ENCODE measurements at places on chromosomes 7 and 10.

GRCh38 chr7:80783186-80783677 lies 135.6 kb downstream of the SEMA3C start:
- no peak for DNase-seq
- no peaks in the 10 kb centered on the region for H3K27me3 ChIP-seq
- H3K36me3 ChIP-seq, result no peaks in the 10 kb centered on the region
- no peaks in the 10 kb centered on the region for H3K4me1 ChIP-seq
- H3K4me3 ChIP-seq, result no peak overlapping the region

DNA sequence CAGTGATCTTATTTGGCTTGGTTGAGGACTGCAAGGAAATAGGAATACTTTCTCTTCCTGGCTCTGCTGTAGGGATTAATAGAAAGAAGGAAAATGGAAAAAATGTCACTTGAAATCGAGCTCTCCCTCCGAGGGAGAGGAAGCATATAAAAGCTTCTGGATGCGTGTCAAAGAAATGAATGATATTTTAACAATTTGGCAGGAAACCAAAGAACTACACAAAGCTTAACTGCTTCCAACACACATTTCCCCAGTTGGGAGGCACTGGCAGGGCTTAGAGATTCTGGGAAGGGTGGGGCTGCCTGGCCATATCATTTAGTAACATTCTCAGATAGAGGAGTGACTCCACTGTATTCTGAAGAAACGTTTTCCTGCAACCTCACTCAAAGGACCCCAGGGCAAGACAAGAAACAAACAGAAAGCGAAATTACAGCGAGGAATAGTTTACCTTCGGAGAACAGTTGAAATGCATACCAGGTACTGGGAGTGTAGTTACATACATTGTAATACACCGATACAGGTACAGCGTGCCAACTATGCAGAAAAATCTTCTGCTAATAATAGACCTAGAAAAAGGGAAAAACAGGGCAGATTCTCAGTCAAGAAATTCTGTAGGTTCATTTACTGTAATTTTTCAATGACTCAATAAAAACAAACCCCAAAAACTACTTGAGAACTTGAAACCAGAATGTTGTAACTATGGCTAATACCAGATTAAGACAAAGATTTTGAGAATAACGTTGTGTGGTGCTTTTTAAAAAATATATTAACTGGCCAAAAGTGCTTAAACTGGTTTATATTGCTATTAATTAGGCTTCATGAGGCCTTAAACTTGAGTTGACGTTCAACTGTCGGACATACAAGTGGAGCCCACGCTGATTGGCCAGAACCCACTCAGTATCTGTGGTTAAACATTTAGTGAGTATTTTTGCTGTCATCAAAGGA lies 75.7 kb upstream of the ASAH2 start:
- H3K27me3 ChIP-seq, result no peaks in the 10 kb centered on the region
- peaks cover 2% of the 10 kb centered on the region for H3K36me3 ChIP-seq
- no peak overlapping the region for H3K27ac ChIP-seq
- no peak overlapping the region for H3K4me3 ChIP-seq
- no peaks in the 10 kb centered on the region for H3K4me1 ChIP-seq
- no peak for DNase-seq

GRCh38 chr10:74032900-74033655 lies 35.2 kb downstream of the VCL start:
- H3K36me3 ChIP-seq, result peaks cover 2% of the 10 kb centered on the region
- H3K4me3 ChIP-seq, result no peak overlapping the region
- no peaks in the 10 kb centered on the region for H3K27me3 ChIP-seq

DNA sequence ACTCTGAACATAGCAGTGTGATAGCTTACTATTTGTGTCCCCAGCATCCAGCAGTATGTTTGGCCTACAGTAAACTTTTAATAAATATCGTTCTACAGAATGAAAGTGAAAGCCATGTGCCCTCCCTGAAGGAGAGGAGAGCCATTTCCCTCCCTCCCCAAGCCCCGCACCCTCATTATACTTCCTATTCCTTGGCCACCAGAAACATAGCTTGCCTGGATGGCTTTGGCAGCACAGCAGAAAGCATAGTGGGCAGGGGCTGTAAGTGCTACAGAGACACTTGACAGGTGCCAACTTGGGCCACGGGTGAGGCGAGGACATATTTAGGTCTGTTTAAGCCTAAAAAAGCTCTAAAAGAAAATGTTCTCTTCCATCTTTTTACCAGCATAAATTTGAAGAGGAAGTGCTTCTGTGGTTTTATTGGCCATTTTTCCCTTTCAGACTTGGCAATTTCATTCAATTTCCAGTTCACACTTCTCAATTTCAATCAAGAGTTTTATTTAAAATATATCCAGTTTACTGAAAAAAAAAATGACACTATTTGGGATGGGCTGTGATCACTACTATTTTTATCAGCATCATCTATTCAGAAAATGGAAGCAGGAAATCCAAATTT lies 12.7 kb downstream of the HHEX start:
- H3K27me3 ChIP-seq, result peaks cover 32% of the 10 kb centered on the region
- H3K27ac ChIP-seq, result no peak overlapping the region
- H3K4me1 ChIP-seq, result peaks cover 24% of the 10 kb centered on the region
- no peak for DNase-seq
- H3K36me3 ChIP-seq, result no peaks in the 10 kb centered on the region

- no peaks in the 10 kb centered on the region for H3K27me3 ChIP-seq
- no peak overlapping the region for H3K4me3 ChIP-seq
- DNase-seq, result no peak
- H3K36me3 ChIP-seq, result no peaks in the 10 kb centered on the region
- peaks cover 12% of the 10 kb centered on the region for H3K4me1 ChIP-seq
These were observed 133.1 kb upstream of the CHST15 start for GRCh38 chr10:124226271-124227054.

GRCh38 chr7:149369497-149369896 lies 91.4 kb downstream of the ZNF777 start:
- no peaks in the 10 kb centered on the region for H3K27me3 ChIP-seq
- no peak overlapping the region for H3K4me3 ChIP-seq
- no peaks in the 10 kb centered on the region for H3K4me1 ChIP-seq
- no peaks in the 10 kb centered on the region for H3K36me3 ChIP-seq

DNA sequence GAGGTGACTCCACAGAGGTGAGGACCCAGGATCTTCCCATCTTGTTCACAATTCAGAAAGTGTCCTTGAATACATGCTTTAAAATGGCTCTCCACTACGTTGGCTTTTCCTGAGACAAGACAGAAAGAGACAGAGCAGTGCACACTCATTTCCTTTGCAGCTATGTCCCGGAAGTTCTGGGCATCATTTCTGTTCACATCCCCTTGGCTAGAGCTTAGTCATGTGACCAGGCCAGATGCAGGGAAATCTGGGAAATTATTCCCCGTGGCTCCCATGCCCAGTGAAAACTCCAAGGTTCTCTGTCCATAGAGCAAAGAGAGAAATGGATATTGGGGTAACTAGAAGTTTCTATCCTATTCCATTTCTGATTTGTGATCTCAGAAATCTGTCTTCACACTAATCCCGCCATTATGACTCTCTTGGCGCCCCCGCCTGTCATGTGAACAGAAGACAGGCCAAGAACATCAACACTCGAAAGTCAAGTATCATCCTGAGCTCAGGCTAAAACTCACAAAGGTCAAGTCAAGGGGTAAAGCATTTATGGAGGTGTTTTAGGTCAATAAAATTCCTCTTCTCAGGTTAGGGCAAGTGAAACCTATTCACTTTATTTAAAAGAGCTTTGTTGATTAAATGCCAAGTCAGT lies 251.4 kb upstream of the HABP2 start:
- no peak for DNase-seq
- no peaks in the 10 kb centered on the region for H3K4me1 ChIP-seq
- H3K27ac ChIP-seq, result no peak overlapping the region
- no peaks in the 10 kb centered on the region for H3K36me3 ChIP-seq

DNA sequence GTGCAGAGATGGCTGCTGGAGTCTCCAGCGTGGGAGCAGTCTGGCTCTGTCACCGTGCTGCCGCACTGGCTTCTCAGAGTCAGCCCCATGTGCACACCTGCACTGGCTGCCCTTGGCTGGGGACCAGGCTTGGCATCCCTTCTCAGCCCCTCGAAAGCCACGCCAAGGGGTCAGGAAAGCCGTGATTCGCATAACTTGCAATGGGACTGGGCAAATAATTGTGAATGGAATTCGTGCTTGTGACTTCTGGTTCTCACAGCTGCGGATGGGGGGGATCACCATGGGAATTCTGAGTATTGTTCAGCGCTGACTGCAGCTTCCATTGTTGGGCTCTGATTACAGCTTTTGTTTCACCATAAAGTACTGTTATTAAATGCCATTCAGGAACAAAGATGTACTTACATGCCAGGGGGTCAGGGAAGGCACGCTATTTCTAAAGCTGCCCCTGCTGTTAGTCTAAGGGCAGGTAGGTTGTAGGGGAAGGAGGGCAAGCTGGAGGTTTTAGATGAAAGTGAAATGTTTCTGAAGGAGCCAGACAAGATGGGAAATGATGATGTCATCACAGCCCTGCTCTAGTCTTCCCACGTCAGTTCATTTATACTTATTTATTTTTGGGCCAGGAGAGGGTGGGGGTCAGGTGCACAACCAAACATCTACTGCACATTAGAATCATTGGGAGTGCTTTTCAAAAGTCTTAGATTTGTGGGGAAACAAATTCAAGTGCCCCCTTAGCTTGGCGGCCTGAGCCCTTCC lies 5.8 kb upstream of the PLEKHA1 start:
- no peak overlapping the region for H3K4me3 ChIP-seq
- peaks cover 1% of the 10 kb centered on the region for H3K4me1 ChIP-seq
- H3K27me3 ChIP-seq, result no peaks in the 10 kb centered on the region

- no peak overlapping the region for H3K27ac ChIP-seq
- DNase-seq, result no peak
- H3K27me3 ChIP-seq, result no peaks in the 10 kb centered on the region
- H3K36me3 ChIP-seq, result no peaks in the 10 kb centered on the region
These were observed 76.1 kb upstream of the PITRM1 start for GRCh38 chr10:3248526-3249306.

GRCh38 chr10:71878327-71879034 lies 27.4 kb upstream of the PSAP start:
- peaks cover 25% of the 10 kb centered on the region for H3K4me1 ChIP-seq
- H3K36me3 ChIP-seq, result no peaks in the 10 kb centered on the region
- no peak overlapping the region for H3K27ac ChIP-seq
- DNase-seq, result peak; percentile 40
- H3K4me3 ChIP-seq, result no peak overlapping the region
- H3K27me3 ChIP-seq, result no peaks in the 10 kb centered on the region

GRCh38 chr10:26962835-26963234 lies 102.1 kb upstream of the ABI1 start:
- no peaks in the 10 kb centered on the region for H3K27me3 ChIP-seq
- no peak overlapping the region for H3K4me3 ChIP-seq
- H3K36me3 ChIP-seq, result no peaks in the 10 kb centered on the region
- no peak overlapping the region for H3K27ac ChIP-seq
- no peak for DNase-seq

- no peak for DNase-seq
- no peaks in the 10 kb centered on the region for H3K36me3 ChIP-seq
- peak overlapping the region; percentile 72 for H3K4me3 ChIP-seq
- H3K4me1 ChIP-seq, result peaks cover 7% of the 10 kb centered on the region
- H3K27me3 ChIP-seq, result peaks cover 4% of the 10 kb centered on the region
These were observed 136.8 kb upstream of the CDCA7L start for GRCh38 chr7:22082553-22082885.

DNA sequence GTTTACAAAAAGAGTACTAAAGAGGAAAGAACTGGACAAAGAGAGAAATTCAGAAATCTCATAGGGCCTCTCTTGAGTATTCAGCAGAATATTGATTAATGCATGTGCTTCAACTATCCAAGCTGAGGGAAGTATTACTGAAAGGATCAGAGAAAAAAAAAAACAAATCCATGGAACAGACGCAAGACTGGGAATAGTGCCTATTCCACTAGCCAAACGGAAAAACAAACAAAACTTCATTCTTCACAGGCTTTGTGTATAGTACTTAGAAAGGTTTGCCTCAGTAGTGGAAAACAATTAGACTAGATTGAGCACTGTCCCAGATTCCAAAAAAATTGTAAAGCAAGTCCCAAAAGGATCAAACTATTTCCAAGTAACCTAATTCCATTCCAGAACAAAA lies 106.2 kb downstream of the TFEC start:
- no peak for DNase-seq
- no peak overlapping the region for H3K4me3 ChIP-seq
- H3K27me3 ChIP-seq, result no peaks in the 10 kb centered on the region
- no peaks in the 10 kb centered on the region for H3K36me3 ChIP-seq

Measured in natural killer cell (primary cell).